Right atrium auricular region (tissue), 2 donors: ENCODE measurements at places on chromosomes 3 and 15.

- DNase-seq, result no peak
These were observed 34.4 kb downstream of the FSIP1 start for GRCh38 chr15:39748276-39748675.

DNA sequence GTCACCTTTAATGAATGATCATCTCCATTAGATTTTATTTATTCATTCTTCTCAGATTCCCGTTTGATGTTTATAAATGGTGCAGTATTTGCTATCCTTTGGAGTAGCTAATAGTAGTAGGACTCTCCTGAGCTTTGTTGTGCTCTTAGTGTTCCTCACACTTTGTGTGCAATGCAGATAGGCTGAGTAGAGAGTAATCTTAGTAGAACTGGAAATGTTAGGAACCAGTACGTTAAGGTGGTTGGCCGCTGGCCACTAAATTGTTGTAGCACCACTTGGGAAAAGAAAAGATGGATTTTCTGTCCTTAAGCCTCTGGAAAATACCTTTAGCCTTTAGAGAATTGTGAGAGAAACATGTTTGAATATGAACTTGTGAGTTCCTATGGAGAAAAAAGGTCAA is 19.9 kb upstream of the EBLN2 start:
- DNase-seq, result no peak

DNA sequence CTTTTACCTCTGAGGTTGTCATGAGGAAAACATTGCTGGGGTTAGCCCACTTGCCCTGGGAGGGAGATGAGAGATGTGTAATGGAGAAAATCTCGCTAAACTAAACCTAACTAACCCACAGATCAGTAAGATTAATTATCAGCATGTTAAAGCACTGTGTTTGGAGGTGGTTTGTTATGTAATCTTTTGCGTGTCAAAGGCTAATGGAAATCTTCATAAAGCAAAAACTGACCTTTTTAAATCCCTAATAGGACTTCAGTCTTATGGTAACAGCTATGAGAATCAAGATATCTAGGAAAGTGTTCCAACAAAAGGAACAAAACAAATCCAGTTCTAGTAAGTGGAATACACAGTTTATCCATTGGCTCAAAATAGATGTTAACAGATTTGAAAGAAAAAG is 102.7 kb downstream of the PLOD2 start:
- no peak for DNase-seq

DNA sequence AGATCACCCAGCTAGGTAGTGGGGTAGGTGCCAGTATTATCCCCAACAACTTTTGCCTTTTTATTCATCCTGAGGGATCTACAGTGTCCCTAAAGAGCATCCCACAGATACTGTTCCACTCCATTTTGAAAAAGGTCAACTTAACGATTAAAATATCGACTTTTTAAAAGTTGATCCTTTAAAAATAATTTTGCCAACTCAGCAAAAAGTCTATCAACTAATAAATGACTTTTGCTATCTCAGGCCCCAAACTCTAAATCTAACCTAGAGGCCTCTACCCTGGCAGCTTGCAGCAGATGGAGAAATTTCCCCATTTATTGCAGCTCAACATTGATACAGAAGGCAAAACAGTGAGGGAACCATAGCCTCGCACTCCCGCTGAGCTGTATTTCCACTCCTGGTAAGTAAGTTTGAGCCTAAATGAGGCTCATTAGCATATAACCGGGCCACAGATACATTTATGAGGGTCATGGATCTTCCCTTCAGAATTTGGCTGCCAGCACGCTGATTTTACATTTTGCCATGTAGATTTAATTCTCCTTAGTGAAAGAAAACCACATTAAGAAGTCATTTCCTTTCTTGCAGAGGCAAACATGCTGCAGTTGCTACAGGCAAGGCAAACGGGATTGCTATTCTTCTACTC is 704.1 kb upstream of the CFAP20DC start:
- no peak for DNase-seq

DNA sequence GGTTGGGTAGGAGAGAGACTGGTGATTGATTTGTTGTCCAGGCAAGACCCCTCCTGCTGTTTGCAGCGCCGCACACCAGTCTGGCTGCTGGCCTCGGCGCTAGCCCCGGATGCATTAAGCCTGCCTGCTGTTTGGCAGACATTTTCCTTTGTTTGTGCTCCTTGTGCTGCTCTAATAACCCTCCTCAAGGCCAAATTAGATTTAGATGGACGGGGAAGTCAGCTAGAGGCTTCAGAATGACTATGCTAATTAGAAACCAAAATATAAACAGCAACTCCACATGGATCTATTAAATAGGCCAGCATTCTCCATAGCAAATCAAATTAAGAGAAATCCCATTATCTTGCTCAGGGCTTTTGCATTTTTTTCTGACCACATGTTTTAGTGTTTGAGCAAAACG is 445.2 kb downstream of the SQOR start:
- DNase-seq, result no peak

GRCh38 chr15:69059557-69059943 is 45.1 kb downstream of the NOX5 start:
- DNase-seq, result no peak

- no peak for DNase-seq
These were observed 53.9 kb upstream of the NEDD4 start for GRCh38 chr15:56047354-56047753.

DNA sequence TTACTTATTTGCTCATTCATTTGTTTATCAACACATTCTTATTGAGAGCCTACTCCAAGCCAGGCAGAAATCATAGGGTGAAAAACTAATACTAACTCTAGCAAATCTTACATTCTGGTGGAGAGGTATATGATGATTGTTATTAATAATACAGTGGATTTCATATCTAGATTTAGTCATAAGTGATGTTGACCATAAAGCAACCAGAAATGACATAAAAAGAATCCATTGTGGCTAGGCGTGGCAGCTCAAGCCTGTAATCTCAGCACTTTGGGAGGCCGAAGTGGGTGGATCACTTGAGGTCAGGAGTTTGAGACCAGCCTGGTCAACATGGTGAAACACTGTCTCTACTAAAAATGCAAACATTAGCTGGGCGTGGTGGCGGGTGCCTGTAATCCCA is 26.2 kb upstream of the IL20RB start:
- no peak for DNase-seq

GRCh38 chr3:189927975-189928895 is 192.5 kb downstream of the P3H2 start:
- DNase-seq, result no peak

DNA sequence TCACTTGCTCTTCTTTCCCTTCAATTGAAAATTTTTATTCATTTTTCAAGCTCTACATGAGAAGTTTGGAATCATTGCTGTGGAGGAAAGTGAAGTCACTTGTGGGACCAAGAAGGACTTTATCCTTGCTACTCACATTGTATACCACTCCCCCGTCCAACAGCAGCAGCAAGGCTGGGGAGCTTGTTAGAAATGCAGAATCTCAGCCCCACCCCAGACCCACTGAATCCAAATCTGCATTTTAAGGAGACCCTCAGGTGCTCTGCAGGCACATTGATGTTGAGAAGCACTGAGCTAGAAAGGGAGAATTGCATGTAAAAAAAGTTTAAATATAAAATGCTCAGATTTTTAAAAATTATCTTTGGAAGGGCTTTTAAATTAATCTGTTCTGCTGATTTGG is 202.3 kb upstream of the MRPL3 start:
- DNase-seq, result no peak

DNA sequence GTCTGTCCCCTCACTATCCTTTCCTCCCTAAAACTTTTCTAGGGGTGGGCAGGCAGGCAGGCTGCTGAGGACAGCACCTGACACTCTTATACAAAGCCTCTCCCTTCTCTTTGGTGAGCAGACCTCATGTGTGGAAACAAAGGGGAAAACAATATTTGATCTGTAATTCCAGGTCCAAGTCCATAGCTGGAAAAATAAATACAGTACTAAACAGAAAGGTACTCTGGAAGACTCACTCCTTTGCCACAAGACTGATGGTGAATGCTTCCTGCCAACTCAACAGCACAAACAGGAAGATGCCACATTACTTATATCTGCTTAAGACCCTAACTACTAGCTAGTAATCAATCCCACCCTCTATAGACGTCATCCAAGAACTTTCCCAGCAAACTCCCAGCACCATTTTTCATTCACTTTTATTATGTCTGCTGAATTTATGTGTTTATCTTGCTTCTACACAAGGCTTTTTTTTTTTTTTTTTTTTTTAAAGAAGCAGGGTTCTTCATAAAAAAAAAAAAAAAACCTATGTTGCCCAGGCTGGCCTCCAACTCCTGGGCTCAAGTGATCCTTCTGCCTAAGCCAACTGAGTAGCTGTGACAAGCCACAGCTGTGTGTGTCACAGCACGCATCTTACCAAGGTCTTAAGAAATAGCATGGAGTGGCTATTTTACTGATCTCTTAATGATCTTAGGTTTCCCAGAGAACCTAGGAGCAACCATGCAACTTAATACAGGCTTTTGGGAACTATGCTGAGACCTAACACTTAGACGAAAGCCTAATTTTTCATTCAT is 44.2 kb upstream of the CSPG5 start:
- DNase-seq, result no peak

DNA sequence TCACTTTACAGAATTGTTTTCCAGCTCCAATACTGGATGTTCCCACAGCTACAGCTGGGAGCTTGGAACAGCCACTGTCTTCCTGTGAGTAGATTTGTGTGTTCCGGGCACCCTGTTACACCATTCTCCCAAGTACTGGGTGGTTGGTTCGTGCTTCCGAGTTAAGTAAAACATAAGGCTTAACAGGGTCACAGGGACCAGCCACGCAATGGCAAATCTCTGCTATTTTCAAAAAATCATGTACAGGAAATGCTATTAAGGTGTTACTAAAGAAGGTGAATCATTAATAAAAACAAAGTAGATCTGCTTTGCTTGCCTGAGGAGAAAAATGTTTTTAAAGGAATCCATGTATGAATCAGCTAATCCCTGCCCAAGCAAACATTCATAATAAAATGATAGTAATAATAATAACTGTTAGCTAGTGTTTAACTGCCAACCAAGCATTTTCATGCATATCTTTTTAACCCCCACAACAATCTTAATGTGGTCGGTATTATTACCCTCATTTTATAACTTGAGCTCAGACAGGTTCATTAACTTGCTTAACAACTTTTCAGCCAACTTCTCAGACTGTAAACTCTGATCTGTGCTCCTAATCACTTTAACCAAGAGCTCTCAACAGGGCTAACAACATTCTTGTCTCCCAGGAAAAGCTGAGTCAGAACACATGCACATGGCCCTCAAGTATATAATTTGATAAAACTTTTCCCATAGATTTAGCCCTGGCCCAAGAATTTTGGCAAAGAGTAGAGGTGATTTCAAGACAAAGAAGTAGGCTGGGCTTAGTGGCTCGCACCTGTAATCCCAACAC is 2.7 kb upstream of the C2CD4A start:
- DNase-seq, result no peak

- no peak for DNase-seq
These were observed 166.5 kb upstream of the NECTIN3 start for GRCh38 chr3:110905121-110905520.

DNA sequence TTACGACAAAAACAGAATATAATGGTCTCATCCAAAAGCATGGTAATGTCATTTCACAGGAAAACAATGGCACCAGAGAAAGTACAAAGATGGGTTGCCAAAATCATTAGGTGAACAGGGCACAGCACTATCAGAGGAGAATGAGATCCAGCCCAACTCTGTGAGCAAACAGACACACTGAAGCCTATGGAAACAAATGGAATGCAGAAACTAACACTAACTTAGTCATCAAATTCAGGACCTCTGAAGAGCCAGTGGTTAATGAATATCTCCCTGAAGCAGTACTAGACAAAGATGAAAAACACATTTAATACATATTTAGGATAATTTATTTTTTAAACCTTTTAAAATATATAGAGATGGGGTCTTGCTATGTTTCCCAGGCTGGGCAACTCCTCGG is 14.6 kb upstream of the RPS17 start:
- no peak for DNase-seq

DNA sequence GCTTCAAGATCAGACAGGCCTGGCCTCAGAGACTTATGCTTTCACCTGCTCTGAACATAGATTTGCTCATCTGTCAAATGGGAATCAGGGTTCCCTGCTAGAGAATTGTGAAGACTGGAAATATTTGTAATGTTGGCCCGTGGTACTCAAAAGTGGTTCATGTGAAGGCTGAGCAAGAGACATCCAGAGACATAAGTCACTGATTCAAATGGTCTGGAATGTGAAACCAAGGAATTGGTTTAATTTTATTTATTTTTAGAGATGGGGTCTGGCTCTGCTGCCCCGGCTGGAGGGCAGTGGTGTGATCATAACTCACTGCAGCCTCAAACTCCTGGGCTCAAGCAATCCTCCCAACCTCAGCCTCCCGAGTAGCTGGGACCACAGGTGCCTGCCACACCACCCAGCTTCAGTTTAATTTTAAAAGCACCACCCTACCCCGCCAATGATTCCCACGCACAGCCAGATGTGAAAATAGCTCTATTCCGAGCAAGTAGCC is 60.1 kb downstream of the DAPK2 start:
- DNase-seq, result no peak

DNA sequence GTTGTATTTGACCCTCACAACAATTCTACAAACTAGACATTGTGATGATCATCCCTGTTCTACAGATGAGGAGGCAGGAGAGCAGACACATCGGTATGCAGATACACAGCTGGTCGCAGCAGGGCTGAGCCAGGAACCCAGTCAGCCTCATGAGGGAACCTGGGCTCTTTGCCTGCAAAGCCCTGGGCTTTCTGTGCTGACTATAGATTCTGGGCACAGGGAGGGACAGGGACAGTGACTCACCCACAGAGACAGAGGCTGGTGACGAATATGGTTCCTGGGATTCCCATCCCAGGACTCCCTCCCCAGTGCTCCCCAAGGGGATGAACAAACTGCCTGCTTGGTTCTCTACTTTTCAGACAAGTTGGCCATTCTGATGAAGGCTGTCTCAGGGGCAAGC is 3.8 kb upstream of the CAMP start:
- DNase-seq, result peak; percentile 72

DNA sequence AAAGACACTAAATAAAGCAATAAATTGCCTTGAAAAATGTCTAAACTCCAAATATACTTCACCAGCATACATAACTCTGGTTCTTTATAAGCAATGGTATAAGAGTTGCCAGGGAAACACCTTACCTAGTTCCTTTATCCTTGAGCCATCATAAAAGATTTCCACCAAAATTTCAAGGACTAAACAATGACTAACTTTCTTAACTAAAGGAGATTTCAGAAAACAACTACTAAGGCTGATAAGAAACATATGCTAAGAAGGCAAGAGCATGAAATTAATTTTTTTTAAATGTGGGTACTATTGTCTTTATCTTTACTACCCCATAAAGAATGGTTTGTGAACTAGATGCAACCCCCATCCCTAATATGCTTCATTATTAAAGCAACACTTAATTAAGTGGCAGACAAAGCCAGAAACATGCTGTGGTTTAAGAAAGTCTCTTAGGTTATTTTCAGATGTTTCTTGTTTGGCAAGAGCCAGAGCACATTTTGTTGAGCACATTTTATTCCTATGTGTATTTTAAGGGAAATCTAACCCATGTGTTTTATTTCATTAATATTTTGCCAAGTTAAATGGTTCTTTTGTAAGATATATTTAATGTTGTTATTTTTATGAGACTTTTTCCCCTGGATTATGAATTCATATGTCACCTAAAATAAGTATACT is 17.4 kb upstream of the VEPH1 start:
- no peak for DNase-seq

GRCh38 chr3:123735456-123735855 is 148.7 kb downstream of the MYLK start:
- no peak for DNase-seq
